Naive thymus-derived CD4-positive, alpha-beta T cell (primary cell): ENCODE measurements at places on chromosomes 11 and 22. TPM values are rescaled to one million over a fixed set of nuclear protein-coding genes. Genes with fewer than 3 reads are reported as not detected.

Gene MS4A4A
- total RNA-seq = 0.62 TPM

DNA sequence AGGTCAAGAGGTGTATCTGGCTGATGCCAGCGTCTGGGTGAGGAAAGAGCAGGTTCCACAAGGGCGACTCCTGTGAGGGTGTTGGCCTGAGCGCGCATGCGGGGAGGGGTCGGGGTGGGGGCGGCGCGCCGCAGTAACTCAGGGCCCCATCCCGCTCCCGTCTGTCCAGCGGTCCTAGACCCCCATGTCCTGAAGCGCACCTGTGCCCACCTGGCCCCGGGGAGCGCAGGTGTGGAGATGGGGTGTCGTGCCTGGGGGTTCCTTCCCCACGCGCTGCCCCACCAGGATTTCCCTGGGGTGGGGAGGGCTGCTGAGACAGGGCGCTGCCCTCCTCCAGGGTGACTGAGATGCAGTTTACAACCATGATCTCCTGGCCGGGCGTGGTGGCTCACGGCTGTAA is 20.9 kb downstream of the RNH1 start:
- no peaks in the 10 kb centered on the region for H3K36me3 ChIP-seq
- DNase-seq = no peak
- no peaks in the 10 kb centered on the region for H3K27me3 ChIP-seq
- no peak overlapping the region for H3K4me3 ChIP-seq
- H3K4me1 ChIP-seq = no peaks in the 10 kb centered on the region
- H3K27ac ChIP-seq = no peak overlapping the region

- H3K4me1 ChIP-seq = no peaks in the 10 kb centered on the region
- DNase-seq = peak; percentile 48
- peak overlapping the region; percentile 72 for H3K4me3 ChIP-seq
- H3K36me3 ChIP-seq = no peaks in the 10 kb centered on the region
- peak overlapping the region; percentile 58 for H3K27ac ChIP-seq
Observed at GRCh38 chr11:129695571-129696308, 119.9 kb upstream of the TMEM45B start.

DNA sequence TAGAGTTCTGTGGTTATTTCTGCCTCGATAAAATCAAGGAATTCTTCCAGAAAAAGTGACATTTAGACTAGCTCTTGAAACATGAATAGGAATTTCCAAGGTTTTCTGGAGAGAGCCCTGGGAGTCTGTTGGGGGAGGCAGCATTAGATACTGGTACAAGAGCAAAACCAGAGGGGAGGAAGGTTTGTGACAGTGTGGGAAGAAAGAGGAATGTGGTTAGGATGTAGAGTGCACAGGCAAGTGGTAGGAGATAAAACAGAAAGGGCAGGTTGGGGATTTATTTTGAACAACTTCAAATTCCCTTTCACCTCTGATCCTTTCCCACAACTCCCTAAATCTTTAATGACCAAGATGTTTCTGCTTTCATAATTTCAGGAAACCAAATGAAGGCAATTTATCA is 588.4 kb downstream of the METTL15 start:
- no peak overlapping the region for H3K4me3 ChIP-seq
- no peaks in the 10 kb centered on the region for H3K36me3 ChIP-seq
- no peak for DNase-seq
- no peak overlapping the region for H3K27ac ChIP-seq
- H3K27me3 ChIP-seq = no peaks in the 10 kb centered on the region

Gene PRG2
- total RNA-seq = 0.48 TPM

- no peak overlapping the region for H3K4me3 ChIP-seq
- H3K4me1 ChIP-seq = no peaks in the 10 kb centered on the region
- no peaks in the 10 kb centered on the region for H3K27me3 ChIP-seq
Observed at GRCh38 chr11:27409742-27410141, 46.7 kb upstream of the CCDC34 start.

DNA sequence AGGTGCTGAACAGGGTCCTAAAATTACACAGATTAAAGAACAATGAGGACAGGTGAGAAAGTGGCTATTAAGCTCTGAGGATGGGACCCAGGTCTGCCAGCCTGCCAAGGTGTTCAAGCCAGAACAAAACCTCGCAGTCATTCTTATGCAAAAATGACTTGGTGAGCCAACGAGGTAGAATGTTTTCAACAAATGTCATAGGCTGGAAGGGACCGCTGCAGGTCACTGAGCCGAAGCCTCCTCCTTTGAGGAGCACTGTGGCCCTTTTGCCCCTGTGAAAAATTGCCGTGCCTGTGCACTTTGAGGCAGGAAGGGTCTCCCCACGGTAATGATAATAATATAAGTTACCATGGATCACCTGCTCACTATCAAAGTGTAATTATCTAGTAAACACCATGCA is 216.2 kb downstream of the DSCAML1 start:
- no peaks in the 10 kb centered on the region for H3K36me3 ChIP-seq
- H3K4me1 ChIP-seq = no peaks in the 10 kb centered on the region
- H3K4me3 ChIP-seq = no peak overlapping the region
- DNase-seq = no peak
- no peak overlapping the region for H3K27ac ChIP-seq

- H3K27ac ChIP-seq = peak overlapping the region; percentile 99
- peak overlapping the region; percentile 99 for H3K4me3 ChIP-seq
- H3K4me1 ChIP-seq = peaks cover 25% of the 10 kb centered on the region
- no peak for DNase-seq
Observed at GRCh38 chr11:65500387-65501185, 1.7 kb downstream of the MALAT1 start.
